ENCODE measurements at places on chromosomes 1 and 21.

GRCh38 chr1:47555841-47556560 is 118.2 kb downstream of the FOXD2 start:
- peak; percentile 61 for DNase-seq

GRCh38 chr1:26161415-26162219 is 2.7 kb downstream of the FAM110D start:
- DNase-seq, result peak; percentile 55

- DNase-seq, result peak; percentile 17
These were observed 60.1 kb downstream of the KCNK1 start for GRCh38 chr1:233673947-233674431.

- no peak for DNase-seq
These were observed 132.7 kb upstream of the SERTAD4 start for GRCh38 chr1:210099921-210100320.

GRCh38 chr21:28580585-28580984 is 412.1 kb downstream of the LTN1 start:
- no peak for DNase-seq

DNA sequence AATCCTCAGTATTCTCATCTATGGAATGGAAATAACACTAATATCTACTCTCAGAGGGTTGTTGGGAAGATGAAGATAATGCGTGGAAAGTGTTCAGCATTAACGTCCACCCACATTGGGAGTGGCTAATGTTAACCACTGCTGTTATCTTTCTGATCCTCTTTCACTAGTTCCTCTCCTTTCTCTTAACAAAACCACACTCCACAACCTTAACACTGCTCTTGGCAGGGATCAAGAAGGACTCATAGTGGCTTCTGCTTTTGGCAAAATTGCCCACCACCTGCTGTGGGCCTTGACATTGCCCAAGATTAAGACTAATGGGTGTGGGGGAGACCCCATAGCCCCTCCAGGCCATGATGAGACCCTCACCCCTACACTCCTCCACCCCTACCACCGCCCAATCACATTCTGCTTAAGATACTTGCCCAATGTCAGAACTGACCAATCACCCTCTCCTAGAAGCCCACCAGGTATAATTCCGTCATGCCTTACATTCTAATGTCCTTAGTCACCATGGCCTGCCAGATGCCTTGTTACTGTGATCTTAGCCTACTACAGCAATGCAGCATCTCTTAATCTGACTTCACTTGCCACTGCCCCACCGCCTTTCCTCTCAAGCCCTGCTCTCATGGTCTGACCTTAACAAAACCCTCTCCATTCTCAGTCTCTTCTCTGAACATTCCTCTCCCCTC is 27.1 kb downstream of the DHCR24 start:
- no peak for DNase-seq

GRCh38 chr1:53135735-53136114 is 6.7 kb downstream of the SLC1A7 start:
- DNase-seq, result peak; percentile 78

DNA sequence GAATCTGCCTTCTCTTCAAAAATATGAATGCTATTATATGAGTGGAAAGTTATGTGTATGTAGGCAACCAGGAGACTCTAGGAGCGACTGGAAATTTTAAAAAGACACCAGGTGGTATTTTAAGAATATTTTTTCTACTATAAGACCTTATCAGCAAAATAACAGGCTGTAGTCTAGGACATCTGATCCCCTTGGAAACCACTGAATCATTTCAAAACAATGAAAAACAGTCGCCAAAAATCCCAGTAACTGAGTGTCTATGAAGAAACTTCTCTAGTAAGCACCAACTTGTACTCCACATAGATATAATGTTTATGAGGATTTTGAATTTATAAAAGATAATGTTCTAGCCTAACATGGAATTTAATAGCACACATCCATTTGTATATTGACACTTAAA is 358.5 kb downstream of the GPATCH2 start:
- DNase-seq, result no peak

DNA sequence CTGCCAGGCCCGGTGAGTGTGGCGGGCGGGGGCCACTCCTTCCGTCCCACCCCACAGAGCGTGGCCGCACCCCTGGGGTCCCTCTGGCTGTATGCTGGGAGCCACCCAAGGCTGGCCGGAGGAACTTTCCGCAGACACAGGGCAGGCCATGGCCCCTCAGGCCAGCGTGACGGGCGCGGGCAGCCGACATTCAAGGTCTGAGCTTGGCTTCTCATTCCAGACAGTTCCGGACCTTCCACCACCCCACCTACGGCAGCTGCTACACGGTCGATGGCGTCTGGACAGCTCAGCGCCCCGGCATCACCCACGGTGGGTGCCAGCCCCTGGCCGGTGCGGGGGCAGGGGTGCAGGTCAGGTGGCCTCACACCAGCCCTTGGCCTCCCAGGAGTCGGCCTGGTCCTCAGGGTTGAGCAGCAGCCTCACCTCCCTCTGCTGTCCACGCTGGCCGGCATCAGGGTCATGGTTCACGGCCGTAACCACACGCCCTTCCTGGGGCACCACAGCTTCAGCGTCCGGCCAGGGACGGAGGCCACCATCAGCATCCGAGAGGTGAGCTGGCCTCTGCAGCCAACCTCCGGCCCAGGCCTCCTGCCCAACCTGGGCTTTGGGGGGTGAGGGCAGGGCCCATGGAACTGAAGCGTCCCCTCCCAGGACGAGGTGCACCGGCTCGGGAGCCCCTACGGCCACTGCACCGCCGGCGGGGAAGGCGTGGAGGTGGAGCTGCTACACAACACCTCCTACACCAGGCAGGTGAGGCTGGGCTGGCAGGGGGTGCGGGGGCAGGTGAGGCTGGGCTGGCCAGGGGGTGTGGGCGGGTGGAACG is 7.3 kb downstream of the SCNN1D start:
- no peak for DNase-seq

GRCh38 chr21:46661211-46661625 is 25.7 kb downstream of the PRMT2 start:
- peak; percentile 40 for DNase-seq

DNA sequence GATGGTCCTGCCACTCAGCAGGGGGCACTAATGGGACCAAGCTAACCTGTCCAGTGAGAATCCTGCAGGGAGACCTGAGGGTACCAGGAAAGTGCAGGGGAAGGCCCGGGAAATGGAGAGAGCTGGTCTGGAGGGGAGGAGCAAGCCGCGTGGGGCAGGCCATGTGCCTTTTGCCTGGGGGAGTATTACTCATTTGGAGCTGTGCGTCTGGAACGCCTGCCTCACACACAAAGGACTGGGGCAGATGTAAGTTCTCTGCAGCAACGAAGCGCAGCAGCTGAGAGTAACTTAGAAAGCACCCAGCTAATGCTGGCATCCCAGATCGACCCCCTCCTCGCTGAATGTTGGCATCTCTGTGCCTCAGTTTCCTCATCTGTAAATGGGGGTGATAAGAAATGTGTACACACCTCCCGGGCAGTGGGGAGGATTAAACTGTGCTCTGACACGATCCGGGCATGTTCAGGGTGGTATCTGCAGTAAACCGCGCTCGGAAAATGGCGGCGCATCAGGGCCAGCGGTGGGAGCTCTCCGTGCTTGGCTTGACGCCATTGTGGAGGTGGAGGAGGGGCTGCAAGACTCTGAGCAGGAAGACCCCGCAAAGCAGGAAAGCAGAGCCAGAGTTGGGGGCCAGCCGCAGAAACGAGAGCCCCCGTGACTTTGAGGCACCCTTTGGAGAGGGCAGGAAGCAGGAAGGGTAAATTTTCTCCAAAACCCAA is 212.5 kb downstream of the NPHP4 start:
- DNase-seq, result no peak

DNA sequence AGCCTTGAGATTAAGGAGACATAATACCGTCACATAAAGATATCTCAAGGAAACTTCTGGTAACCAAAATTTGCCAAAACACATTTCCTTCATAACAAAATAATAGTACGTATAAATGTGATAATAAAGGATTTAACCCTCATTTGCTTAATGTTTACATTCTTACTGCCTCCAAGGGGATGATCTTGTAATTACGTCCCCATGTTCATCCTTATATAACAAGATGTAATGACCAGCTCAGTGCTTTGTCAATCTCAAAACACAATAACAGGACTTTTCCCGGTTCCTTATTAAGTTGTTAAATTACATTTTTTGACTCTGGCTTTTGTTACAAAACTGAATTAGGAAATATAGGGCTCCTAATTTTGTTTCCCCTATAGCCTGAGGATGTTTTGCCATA is 41.3 kb upstream of the UHMK1 start:
- no peak for DNase-seq

GRCh38 chr1:208239473-208240381 is 4.5 kb downstream of the PLXNA2 start:
- peak; percentile 67 for DNase-seq

DNA sequence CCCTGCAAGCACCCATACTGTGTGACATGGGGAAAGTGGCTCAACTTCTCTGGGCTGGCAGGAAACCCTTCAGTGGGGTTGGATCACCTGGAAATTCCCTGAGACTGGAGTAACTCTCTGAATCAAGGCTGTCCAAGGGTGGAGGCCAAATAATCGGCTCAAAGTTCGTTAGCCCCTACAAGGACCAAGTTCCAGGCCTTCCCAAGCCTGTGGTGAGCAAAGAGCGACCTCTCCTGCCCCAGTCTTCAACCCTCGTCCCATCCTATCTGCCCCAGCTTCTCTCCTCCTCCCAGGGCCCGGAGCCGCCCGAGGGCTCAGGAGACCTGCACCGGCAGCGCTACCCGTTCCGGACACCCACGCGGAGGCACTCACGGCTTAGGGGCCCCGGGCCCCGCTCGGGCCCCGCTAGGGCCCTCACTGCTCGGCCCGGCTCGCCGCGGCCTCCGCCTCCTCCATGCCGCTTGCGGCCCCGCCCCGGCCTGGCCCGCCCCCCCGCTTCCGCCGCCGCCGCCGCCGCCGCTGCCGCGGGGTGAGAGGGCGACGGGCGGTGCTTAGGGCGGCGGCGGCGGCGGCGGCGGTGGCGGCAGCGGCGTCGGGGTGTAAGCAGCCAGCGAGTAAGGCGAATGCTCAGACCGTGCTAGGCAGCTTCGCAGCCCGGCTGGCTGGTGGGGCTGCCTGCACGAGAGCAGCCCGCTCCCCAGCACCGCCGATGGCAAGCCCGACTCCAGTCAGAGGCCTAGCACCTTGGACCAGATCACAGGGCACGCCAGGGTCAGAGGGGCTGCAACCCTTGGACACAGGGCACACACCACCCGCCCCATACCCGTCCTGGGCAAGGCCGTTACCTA is at the start of gene POMGNT1:
Gene POMGNT1, minus strand, starts transcription at position 471 of the 848 bp plus-strand sequence. CDS start 613 bp downstream, outside the sequence.
- DNase-seq, result peak; percentile 75

DNA sequence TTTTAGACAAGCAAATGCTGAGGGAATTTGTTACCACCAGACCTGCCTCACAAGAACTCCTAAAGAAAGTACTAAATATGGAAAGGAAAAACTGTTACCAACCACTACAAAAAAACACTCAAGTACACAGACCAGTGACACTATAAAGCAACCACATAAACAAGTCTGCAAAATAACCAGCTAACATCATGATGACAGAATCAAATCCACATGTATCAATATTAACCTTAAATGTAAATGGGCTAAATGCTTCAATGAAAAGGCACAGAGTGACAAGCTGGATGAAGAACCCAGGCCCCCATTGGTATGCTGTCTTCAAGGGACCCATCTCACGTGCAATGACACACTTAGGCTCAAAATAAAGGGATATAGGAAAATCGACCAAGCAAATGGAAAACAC is 529.9 kb upstream of the CAMK1G start:
- no peak for DNase-seq

DNA sequence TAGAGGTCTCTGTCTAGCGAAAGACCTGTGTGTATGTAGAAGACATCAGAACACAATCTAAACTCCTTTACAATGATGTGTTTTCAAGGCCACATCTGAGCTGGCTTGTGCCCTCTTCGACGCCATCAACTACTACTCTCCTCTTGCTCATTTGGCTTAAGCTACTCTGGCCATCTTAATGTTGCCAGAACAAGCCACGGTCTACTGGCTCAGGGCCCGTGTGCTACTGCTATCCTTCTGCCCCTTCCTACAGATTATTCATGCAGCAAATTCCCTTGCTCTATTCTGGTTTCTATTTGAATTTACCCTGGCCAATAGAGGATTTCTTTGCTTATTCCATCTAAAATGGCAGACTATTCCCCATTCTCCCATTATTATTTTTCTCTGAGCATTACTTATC is 121.7 kb downstream of the ZZZ3 start:
- DNase-seq, result no peak

DNA sequence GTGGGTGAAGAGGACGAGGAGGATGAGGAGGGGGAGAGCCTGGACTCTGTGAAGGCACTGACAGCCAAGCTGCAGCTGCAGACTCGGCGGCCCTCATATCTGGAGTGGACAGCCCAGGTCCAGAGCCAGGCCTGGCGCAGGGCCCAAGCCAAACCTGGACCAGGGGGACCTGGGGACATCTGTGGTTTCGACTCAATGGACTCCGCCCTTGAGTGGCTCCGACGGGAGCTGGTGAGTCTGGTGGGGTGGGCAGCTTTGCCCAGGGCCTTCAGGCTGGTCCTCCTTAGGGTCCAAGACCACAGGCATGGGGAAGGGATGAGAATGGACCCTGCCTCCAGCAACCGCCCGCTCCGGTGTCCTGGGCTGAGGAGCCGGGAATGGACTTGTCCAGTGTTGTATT is 430 bp downstream of the FAM167B start:
- DNase-seq, result no peak

GRCh38 chr21:29104239-29104708 is 26.2 kb upstream of the MAP3K7CL start:
- no peak for DNase-seq

- DNase-seq, result peak; percentile 8
These were observed 32.8 kb upstream of the PTBP2 start for GRCh38 chr1:96688767-96689166.

DNA sequence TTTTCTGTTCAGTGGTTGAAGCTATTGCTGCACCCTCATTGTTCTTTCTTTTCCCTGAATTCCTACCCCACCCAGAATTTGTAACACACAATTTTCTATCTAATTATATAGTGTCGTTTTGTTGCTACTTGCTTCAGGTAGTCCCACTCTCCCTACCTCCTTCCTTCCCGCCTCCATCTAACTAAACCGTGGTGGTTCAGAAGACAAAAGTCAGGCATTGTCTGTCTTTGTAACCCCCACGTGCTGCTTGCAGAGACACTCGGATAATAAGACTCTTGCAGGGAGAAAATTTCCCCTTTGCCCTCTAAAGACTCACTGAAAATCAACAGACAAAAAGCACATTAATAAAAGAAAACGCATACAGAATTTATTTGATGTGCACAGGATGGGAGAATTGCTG is 46.2 kb upstream of the BTG3 start:
- no peak for DNase-seq

- no peak for DNase-seq
These were observed 149.7 kb downstream of the HIVEP3 start for GRCh38 chr1:41769068-41769467.

GRCh38 chr1:64616039-64616438 is 128.8 kb upstream of the RAVER2 start:
- no peak for DNase-seq

DNA sequence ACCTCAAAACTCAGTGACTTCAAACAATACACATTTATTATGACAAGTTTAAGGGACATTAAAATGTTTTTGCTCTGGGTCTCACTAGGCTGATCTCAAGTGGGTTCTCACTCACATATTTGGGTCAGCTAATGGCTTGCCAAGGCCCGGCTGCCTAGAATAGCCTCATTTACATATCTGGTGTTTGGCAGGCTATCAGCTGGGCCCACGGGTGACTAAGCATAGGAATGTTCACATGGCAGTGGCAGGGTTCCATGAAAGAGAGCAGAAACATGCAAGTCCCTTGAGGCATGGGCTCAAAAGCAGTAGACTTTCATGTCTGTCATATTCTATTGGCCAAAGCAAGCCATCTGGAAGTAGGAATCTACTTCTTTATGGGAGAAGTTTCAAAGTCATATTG is 492.6 kb downstream of the KCNT2 start:
- no peak for DNase-seq

GRCh38 chr1:214014730-214015129 is 27.0 kb downstream of the PROX1 start:
- no peak for DNase-seq

- DNase-seq, result no peak
These were observed 84.5 kb upstream of the KCNE2 start for GRCh38 chr21:34279285-34279684.
